ELF-1 (cell line): ENCODE measurements at places on chromosomes 6 and 20.

DNA sequence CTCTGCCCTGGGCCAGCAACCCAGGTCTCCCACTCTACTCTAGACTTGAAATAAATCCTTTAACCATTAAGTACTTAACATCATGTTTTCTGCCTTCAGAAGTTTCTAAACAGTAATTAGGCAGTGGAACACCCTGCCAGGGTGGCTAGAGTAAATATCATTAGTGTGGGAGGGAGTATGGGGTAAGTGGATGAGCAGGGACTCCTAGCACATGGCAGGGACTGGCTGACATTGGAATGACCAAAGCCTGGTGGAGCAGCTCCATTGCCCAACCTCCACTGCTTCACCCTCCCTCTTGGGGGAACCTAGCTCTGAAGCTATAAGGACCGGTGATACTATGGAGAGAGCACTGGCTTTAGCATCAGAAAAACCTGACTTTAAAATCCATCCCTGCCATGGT, 167.1 kb downstream of the MAFB start:
- DNase-seq, result no peak

- DNase-seq, result peak; percentile 29
These were observed 575 bp upstream of the CNR1 start for GRCh38 chr6:88166493-88167351.

GRCh38 chr20:62020935-62021701, 44.6 kb downstream of the TAF4 start:
- peak; percentile 34 for DNase-seq

- no peak for DNase-seq
These were observed 32.0 kb downstream of the CFAP61 start for GRCh38 chr20:20084296-20084752.

GRCh38 chr6:162363757-162364156, 363.8 kb downstream of the PRKN start:
- DNase-seq, result peak; percentile 20

DNA sequence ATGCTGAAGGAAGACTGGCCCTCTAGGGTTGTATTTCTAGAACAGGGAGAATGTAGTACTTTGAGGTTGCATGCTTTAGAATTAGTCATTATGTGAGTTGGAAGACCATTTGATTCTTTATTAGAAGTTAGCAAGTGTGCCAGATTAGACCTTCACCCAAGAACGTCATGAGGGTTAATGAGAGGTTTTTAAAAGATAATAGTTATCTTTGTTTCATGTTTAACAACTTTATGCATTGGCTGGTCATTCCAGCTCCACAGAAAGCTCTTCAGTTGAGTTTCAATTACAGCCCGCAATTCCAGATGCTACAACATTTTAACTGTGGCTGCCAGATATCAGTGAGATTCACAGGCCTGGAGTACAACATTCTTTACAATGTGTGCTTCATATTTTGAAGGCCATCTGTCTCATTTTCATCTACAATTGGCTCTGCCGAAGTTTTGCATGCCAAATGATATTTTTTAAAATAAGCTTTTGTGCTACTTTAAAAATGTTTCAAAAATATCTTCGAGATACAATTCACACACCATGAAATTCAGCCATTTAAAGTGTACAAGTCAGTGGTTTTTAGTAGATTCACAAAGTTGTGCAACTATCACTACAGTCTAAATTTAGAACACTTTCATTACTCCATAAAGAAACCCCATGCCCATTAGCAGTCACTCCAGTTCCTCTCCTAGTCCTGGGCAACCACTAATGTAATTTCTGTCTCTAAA, 61.1 kb upstream of the FBXO30 start:
- no peak for DNase-seq

GRCh38 chr6:113433335-113433991, 423.7 kb upstream of the MARCKS start:
- DNase-seq, result peak; percentile 12

DNA sequence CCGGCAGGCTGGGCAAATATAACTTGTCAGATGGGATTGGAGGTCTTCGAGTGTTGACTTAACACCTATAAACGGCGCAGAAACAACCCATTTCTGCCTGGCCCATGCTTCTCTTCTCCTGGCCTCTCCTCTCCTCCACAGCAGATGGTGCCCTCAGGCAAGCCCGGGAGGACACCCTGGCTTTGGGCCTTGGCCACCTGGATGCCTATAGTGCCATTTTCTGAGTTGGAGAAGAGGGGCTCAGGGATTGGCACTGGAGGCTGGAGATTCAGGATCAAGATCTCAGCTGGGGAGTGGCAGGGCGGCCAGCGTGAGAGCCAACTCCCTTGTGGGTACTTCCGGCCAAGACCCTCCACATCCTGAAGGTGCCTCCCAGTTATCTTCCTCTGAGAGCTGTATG, 211.9 kb upstream of the PMEPA1 start:
- DNase-seq, result no peak

DNA sequence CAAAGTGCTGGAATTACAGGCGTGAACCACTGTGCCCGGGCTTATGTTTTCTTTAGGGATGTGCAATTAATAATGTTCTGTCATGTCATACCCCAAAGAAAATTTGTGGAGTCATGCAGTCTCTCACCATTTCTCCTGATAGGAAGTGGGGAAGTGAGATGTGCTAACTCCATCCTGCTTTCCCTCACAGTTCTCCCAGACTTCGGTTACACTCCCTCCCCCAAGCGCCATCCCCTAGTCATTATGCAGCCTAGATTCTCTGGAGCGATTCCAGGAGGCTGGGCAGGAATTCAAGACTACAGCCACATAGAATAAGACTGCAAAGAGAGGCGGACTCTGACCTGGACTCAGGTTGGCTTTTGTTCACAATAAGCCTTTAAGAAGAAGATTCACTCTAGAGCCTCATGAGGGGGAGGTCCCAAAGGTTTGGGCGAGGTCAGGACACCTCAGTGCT, 271.4 kb downstream of the ALDH8A1 start:
- no peak for DNase-seq

- peak; percentile 98 for DNase-seq
These were observed at the start of gene LPIN3 for GRCh38 chr20:41340327-41341055. Gene LPIN3 (plus strand): TSS chr20:41340821. CDS start chr20:41345804, 4,983 bp downstream.

GRCh38 chr20:32922466-32922865, 63.7 kb downstream of the EFCAB8 start:
- no peak for DNase-seq

GRCh38 chr6:167750956-167751358, 75.8 kb upstream of the AFDN start:
- DNase-seq, result peak; percentile 97

DNA sequence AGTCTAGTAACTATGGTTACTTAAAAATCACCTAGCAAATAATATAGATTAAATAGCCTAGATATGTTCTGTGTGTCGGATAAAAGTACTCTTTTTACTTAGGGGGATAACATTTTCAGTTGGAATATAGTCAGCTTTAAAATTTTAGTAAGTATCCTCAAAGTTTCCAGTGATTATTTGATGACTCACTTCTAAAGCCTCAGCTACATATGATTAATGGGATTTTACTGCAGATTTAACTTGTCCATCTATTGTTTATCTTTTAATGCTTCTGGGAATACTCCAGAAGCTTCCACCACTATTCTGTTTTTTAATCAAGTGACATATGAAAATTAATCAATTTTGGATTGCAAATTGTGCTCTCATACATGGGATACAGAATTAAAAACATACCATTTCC, 8.7 kb upstream of the TENT5A start:
- no peak for DNase-seq

DNA sequence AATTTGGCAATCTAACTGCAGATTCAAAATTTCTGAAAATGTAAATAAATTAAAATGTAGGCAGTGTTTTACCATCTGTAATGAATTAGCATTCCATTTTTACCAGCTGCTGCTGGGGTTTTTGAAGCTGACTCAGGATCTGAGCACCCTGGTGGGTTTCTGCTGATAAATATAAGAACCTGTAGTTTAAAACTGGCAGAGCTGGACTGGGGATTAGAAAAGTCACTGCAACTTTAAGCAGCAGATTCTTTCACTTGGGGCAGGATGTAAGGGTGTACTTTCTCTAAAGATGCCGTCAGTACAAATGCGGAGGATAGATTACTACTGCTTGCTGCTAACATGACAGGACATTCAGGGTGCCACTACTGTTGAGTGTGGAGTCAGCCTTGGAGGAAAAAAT, 341.8 kb downstream of the CDKAL1 start:
- DNase-seq, result no peak

DNA sequence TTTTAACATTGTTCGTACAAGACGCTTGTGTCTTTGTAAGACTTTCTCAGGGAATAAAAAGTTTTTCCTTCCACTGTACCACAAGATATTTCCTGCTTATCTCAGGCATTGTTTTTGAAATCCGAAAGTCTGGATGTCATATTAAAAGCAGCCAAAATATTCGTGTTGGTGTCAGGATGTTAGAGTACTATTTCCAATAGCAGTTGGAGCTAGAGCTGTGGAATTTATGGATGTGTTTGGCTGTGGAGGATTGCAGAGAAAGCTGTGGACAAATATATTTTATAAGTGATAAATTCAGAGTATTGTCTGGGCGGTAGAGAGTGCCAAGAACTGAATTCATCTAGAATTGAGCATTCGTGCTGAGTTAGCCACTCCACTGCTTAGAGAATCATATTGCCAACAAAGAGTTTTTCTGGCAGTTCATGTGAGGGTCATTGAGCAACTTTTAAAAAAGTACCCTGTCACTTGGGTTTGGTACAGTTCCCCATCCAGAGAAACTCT, 57.7 kb downstream of the ZDHHC14 start:
- no peak for DNase-seq

DNA sequence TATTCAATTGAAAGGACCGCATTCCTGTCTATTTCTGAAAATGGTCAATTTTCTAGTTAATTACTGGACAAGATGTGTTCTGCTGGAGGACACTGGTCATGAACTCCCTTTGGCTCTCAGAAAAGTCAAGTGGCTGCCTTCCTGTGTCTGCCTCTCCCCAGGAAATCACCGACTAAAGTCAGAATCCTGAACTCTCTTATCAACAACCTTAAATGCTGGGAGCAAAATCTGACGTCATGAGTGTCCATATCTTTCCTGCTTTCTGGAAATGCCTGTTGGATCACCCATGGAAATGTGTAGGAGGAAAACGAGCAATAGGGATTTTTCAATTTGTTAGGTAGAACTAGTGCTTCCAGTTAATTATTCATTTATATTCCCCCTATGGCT, 53.5 kb upstream of the PLCB1 start:
- DNase-seq, result no peak

GRCh38 chr20:49181265-49181877, 6.8 kb downstream of the STAU1 start:
- DNase-seq, result no peak

GRCh38 chr6:115885636-115886366, 174.9 kb downstream of the FRK start:
- no peak for DNase-seq

- no peak for DNase-seq
These were observed 21.2 kb upstream of the ADIG start for GRCh38 chr20:38559764-38560163.

- peak; percentile 34 for DNase-seq
These were observed 75.3 kb downstream of the TNFRSF21 start for GRCh38 chr6:47234266-47234933.

- DNase-seq, result no peak
These were observed 54.0 kb upstream of the FAM184A start for GRCh38 chr6:119132261-119132981.

GRCh38 chr6:72620871-72621290, 983 bp upstream of the KCNQ5 start:
- peak; percentile 13 for DNase-seq

- peak; percentile 78 for DNase-seq
These were observed 46.6 kb upstream of the CCDC167 start for GRCh38 chr6:37546141-37546871.

- peak; percentile 52 for DNase-seq
These were observed 98.7 kb downstream of the TRIM27 start for GRCh38 chr6:28824793-28825731.
